ENCODE measurements at places on chromosomes 6 and 20. TPM values are rescaled to one million over a fixed set of nuclear protein-coding genes. Genes with fewer than 3 reads are reported as not detected.

DNA sequence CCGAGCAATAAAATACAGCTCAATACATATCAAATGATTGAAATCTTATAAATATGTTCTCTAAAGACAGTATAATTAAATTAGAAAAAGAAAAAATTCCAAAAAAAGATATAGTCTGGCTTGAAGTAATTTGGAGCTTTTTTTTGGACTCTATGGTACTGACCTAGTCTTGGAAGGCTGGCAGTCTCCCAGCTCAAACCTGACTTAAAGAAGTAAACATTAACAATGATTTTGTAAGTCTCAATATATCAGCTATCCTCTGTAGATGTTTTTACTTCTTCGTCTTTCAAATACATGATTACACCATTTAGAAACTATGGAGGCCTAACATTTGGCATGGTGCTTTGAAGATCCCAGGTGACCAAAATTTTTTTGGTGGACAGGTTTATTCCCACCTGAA is 14.2 kb downstream of the HINT3 start:
- peak; percentile 36 for DNase-seq

DNA sequence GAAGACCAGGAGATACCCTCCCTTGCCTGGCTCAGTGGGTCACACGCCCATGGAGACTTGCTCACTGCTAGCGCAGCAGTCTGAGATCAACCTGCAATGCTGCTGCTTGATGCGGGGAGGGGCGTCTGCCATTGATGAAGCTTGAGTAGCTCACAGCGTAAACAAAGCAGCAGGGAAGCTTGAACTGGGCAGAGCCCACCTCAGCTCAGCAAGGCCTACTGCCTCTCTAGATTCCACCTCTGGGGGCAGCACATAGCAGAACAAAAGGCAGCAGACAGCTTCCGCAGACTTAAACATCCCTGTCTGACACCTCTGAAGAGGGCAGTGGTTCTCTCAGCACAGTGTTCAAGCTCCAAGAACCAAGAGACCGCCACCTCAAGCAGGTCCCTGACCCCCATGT is 271.3 kb downstream of the ESR1 start:
- no peak for DNase-seq

- peak; percentile 41 for DNase-seq
Observed at GRCh38 chr20:53681352-53682212, 87.9 kb upstream of the ZNF217 start.

DNA sequence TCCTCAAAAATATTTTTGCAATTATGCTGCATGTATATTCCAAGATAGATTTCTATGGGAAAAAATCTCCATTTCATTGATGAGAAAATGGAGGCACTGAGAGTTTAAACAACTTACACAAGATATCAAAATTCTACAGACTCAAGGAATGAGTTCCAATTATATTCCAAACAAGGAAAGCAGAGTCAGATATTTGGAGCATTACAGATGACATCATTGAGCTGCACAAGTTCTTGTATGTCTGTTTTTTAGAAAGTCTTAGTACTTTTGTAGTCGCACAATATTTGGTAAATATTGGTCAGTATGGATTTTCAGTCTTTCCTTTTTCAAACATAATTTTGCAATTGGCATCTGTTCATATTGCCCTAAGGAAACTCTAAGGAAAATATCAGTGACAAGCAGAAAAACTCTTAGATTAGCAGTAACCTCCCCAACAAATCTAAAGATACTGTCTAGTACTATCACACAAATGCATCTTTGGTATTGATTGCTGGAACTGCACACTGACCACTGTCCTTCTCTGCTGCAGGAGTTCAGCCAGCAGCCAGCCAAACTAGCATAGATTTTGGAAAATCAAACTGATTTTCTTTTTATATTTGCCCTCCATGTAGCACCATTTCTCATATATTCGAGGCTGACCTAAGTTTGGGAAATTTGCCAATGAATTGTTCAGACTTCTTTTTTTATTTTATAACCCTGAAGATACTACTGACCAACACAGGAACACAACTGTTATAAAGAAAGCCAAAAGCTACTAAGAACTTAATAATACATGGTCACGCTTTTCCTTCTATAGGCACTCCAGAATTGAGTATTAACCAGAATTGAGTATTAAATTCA is 51.7 kb upstream of the TBX18 start:
- no peak for DNase-seq

- DNase-seq, result no peak
Observed at GRCh38 chr6:154404791-154405400, 48.3 kb upstream of the IPCEF1 start.

- no peak for DNase-seq
Observed at GRCh38 chr6:6665555-6666243, 77.2 kb downstream of the LY86 start.

DNA sequence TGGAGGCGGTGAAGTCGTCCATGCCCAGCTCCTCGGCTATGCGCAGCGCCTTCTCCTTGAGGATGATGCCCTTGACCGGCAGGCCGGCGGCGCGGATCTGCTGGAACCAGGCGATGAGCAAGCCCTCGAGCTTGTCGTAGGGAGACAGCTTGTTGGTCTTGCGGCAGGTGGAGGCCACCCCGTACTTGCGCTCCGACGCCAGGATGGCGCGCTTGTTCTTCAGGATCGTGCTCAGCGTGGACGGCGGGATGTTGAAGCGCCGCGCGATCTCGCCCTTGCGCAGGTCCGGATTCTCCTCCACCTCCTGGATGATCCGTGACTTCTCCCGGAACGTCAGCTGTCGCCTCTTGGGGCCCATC is 435 bp downstream of the CENPB start:
- peak; percentile 45 for DNase-seq

DNA sequence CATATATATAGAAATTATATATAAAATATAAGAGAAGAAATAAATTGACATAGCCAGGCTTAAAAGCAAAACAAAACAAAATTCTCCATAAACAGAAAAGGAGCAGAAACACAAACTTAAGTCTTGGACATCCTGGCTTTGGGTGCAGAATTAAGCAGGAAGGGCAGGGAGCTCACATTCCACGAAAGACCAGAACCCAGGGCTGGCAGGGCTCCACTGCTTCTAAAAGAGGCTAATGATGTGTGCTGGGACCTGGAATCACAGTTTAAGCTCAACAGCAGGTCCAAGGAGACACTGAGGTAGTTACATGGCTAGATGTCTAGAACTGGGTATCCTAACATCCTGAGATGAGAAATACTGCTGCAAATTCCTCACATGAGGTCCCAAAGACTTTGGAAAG is 210.3 kb downstream of the WDR27 start:
- no peak for DNase-seq

- peak; percentile 46 for DNase-seq
Observed at GRCh38 chr6:86943819-86944407, 6.6 kb downstream of the HTR1E start.

GRCh38 chr6:124999105-124999764 is 37.0 kb downstream of the RNF217 start:
- peak; percentile 74 for DNase-seq

DNA sequence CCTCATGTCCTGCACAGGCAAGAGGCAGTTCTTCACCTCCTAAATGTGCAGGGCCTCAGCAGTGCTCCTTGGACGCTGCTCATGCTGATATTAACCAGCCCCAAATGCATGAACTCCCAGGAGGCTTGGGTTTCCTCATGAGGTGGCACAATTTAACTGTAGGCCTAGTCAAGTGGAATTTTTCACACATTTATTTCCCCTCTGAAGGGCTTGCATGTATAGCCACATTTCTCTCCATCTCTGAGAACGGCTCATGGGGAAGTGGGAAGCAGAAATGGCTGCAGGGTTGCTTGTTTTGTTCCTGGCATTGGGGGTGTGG is 72.8 kb upstream of the PAX1 start:
- no peak for DNase-seq

- no peak for DNase-seq
Observed at GRCh38 chr6:150079604-150080003, 10.7 kb upstream of the ULBP3 start.

DNA sequence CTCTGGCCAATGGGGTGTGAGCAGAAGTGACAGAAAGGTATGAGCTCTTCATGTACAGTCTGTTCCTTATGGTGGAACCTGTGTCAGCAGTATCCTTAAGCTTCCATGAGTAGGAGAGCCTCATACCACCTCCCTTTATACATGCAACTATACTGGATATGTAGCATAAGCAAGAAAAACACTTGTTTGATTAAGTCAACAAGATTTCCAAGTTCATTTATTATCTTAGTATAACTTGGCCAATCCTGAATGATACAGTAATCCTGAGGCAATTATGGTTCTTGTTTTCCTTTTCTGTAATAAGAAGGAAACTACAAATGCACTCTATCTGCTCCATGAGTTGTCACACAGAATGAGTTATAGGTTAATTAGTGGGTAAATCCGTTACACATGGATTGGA is 409.6 kb upstream of the ID4 start:
- DNase-seq, result no peak

DNA sequence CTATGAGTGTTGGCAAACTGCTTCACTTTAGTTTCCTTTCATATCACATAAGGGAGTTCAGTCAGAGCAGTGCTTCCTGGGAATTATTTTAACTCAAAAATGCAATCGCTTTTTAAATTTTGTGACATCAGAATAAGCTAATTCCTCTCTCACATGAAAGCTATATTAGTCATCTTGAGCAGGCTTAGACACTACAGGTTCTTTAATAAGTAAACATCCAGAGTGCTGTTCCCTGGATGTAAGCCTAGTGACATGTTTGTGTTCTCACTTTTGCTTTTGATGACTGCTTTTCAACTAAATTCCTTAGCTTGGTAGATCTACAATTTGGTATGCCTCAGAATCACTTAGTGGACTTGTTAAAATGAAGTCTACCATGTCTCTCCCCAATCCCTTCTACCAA is 252.7 kb upstream of the POU3F2 start:
- no peak for DNase-seq

IL17A gene
- not detected for total RNA-seq

GMPR gene
- 11.9 TPM for total RNA-seq

TRIM10 gene
- total RNA-seq, result 2.3 TPM

ANKRD66 gene
- total RNA-seq, result 0.73 TPM

COL11A2 gene
- under 0.01 TPM for total RNA-seq

NTSR1 gene
- total RNA-seq, result not detected

PRDM1 gene
- 6.4 TPM for total RNA-seq

GNL1 gene
- 39.7 TPM for total RNA-seq

Data from stomach (tissue), 19 donors.